Cortex of kidney (tissue), 1 donor: ENCODE measurements at places on chromosomes 3 and 15.

DNA sequence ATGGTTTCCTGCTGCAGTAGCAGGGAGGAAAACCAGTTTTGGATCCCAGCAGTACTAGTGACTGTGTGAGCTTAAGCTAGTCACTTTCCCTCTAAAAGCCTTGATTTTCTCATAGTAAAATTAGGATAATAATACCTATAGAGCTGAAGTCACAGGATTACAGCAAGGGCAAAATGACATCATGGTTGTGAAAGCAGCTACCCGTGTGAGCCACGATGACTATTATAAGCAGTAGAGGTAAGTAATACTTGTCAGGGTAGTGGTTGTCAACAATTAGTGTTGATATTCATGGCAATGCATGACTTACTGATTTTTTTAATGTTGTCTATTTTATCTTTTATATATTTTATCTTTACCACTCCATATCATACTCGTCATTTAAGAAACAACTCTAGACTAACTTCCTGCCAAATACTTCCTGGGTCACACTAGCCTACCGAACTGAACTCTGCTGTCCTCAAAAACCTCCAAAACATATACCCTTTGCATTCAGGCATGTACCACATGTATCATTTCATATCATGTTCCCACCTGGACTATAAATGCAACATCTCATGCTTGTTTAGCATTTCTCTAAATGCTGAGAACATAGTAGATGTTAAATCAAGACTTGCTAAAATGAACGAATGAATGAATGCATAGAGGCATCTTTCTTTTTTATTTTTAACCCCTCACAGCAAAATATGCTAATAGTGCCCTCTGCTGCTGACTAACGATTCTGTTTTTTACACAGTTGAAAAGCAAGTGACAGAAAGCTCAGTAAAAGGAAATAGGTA lies 172.6 kb downstream of the P3H2 start:
- DNase-seq = no peak

DNA sequence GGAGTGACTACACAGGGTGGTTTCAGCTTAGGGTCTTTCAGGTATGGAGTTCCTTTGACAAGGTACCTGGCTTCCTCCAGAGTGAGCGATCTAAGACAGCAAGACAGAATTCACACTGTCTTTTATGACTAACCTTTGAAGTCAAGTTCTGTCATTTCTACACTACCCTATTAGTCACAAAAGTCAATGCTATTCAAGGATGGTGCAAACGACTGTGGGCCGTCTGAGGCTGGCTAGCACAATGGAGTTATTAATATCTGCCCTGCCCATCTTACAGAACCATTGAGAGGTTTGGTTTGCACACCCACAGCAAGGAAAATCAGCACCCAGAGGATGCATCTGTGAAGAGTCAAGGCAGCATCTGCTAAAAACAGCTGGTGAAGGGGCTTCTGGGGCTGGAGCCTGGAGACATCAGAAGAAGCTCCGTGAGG lies 62.9 kb upstream of the XCR1 start:
- no peak for DNase-seq

- no peak for DNase-seq
Measured at GRCh38 chr3:105933871-105934270, 65.1 kb upstream of the CBLB start.

- no peak for DNase-seq
Measured at GRCh38 chr3:45020534-45020933, 5.6 kb upstream of the CLEC3B start.

DNA sequence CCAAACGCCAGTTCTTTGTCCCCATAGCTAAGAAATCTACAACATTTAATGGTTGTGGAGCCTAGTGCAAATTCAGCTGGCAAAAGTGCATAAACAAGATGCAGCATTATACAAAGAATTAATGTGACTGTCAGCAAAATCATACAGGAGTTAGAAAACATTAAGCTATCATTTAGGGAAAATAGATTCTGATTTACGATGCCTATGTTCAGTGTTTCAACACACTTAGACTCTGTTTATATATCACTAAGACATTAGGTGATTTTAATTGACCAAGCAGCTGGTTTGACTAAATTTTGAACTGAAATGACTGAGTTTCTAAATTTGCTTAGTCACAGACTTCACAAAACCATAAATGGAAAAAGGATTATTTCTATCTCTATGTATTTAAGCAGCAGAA lies 1076.8 kb downstream of the TBL1XR1 start:
- no peak for DNase-seq

GRCh38 chr3:126245811-126246727 lies 65.7 kb upstream of the ALDH1L1 start:
- DNase-seq = no peak

DNA sequence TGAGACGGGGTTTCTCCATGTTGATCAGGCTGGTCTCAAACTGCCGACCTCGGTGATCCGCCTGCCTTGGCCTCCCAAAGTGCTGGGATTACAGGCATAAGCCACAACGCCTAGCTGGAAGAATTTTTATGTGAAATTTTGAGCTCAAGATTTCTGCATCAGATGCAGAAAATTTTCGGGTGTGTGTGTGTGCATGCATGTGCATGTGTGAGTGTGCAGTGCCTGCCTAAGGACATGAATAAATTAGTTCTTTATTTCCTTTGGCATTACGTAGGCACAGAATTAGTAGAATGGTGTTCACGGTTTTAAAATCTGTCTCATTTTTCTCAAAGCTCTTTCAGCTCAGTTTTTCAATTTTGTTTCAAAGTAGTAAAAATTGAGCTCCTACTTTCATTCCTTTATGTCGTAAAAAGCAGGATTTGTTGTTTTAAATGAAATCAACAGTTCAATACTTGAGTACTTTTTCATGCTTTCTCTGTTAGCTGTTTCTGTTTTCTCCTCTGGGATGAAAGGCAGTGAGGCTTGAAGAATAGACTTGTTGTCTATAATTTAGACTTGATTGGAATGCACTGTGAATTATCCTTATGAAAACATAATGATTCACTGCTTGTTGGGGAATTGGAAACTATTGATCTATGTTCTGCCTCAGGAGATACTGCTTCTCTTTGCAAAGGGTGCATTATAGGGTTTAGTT lies 23.3 kb upstream of the RAB11A start:
- DNase-seq = no peak

DNA sequence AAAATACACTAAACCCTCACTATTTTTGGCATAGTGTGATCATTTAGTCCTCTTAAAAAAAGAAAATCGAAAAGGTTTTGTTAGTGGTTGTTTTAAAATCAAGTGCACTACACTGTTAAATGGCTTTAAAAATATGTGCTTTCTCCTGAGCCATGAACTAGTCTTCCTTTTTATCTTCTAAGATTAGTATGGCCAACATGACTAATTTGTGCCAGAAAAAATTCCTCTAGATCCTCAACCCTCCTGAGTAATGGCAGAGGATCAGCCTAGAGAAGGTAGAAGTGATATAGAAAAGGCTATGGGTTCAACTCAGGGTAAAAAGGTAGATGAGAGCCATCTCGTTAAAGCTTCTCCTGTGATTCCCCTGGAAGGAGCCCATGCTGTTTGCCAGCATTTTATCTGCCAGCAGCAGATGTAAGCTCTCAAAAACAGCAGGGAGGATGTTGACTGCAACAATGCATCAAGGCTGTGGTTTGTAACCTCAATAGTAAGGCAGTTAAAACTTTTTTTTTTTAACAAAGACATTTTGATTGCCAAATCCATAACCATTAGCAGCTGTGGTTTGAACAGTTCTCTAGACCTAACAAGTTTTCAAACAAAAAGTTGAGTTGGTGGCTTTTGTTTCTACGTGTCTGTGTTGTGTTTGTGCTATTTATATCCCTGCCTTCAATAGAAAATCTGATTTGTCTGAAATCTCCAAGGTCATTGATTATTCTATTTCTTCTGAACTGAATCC lies 30.2 kb upstream of the ZNF609 start:
- DNase-seq = no peak

DNA sequence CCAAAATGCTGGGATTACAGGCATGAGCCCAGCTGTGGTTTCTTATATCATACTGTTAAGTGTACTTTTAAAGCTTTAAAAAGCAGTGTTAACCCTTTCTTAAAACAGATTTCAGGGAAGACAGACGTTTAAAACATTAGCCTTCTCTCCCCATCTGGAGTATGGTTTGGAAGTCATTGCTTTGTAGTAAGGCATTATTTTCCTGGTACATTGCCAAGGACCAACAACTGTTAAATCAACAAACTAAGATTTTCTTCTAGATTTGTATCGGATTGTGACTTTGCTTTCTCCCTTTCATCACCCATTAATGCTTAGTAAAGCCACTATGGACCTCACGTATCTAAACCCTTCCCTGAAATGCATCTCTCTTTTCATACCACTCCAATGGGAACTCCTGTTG lies 50.5 kb downstream of the UBE2E1 start:
- DNase-seq = no peak

DNA sequence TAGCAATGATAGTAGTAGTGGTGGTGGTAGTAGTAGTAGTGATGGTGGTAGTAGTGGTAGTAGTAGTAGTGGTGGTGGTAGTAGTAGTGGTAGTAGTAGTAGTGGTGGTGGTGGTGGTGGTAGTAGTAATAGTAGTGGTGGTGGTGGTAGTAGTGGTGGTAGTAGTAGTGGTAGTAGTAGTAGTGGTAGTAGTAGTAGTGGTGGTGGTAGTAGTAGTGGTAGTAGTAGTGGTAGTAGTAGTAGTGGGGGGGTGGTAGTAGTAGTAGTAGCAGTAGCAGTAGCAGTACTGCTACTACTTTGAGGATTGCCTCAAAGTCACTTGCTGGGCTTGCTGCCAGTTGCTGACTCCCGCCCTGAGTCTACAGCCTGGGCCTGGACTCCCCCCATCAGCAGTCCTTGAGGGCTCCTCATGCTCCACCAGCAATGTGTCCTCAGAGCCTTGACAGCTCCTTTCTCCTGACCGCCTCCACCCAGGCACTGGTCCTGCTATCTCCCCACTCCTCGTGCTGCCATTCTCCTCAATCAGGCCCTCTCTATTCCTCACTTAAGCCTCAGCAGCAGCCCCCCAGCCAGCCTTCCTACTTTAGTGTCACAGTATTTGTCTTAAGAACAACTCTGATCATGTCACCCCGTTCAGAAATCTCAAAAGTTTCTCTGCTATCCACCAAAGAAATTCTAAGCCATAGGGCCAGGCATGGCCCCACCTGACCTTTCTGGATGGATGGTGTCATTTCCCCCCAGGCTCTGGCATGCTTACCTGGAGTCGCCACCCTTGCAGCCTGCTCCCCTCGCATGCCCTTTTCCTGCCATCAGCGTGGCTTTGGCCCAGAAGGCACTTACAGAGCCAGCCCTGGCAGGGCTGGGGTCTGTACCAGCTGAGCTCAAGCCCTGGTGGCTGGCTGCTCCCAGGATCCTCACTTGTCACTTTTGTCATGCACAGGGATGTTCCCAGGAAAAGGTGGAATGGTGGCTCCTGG lies 45.6 kb downstream of the DLEC1 start:
- DNase-seq = no peak

GRCh38 chr15:87901926-87902690 lies 354.4 kb downstream of the NTRK3 start:
- DNase-seq = no peak

DNA sequence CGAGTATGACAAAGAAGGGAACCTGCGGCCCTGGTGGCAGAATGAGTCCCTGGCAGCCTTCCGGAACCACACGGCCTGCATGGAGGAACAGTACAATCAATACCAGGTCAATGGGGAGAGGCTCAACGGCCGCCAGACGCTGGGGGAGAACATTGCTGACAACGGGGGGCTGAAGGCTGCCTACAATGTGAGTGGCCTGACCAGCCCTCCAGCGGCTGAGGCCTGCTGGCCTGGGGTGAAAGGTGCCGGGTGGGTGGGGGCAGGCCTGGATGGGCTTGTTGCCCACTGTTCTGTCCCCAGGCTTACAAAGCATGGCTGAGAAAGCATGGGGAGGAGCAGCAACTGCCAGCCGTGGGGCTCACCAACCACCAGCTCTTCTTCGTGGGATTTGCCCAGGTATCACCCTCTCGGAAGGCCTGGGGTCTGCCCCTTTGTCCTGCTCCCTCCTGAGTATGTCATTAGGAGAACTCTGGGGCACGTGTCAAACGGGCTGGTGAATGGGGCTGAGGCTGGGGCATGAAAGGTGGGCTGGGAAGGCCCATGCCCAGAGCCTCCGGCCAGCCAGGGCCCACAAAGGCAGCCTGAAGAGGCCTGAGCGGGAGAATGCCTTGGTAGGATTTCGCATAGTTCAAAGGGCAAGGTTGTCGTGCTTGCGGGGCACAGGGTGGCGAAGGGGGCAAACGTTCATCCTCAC lies 7.8 kb upstream of the PSMD2 start:
- DNase-seq = no peak

DNA sequence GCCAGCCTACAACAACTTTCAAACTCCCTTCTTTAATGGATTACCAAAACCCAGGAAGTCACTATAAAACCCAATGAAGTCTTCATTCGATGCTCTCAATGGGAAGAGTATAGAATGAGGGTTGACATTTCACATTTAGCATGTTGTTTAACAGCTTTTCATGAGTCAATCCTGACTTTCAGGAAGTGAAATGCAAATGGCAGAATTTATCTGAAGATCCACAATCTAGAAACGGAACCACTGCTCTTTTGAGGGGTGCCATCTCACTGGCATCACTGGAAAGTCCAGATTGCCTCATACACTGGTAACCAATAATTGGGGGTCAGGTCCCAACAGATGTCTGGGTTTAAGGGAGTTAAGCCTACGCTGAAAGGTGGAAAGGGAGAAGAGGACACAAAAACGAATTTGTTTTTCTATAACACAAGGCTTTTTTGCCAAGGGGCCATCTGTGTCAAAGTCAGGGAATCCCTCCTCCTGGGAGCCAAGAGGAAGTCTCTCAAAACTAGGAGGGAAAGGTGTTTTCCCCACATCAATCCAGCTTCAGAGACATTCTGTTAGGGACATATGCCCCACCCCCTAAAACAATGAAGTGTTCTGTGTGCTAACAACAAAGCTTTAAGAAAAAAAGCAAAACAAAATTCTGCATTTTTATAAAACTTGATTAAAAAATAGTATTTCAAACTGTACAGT lies 12.0 kb upstream of the ATP1B3 start:
- no peak for DNase-seq

- no peak for DNase-seq
Measured at GRCh38 chr15:73127302-73127936, 75.2 kb downstream of the NEO1 start.

- DNase-seq = no peak
Measured at GRCh38 chr3:59192473-59192872, 142.6 kb upstream of the CFAP20DC start.

DNA sequence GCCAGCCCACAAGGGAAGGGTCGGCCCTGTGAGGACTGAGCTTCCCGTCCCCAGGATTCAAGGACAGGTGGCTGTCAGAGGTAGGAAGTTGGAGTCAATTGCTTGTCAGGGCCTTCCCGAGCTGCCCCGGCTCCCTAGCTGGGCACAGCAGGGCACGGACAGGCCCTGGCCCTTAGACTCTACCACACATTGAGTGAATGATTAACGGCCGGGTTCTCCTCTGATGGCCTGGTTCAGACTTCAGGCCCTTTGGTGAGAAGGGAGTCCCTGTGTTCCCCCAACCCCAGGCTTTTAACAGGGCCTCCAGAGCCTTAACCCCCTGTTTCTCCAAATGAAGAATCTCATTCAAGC lies 16.4 kb upstream of the FGD5 start:
- no peak for DNase-seq

DNA sequence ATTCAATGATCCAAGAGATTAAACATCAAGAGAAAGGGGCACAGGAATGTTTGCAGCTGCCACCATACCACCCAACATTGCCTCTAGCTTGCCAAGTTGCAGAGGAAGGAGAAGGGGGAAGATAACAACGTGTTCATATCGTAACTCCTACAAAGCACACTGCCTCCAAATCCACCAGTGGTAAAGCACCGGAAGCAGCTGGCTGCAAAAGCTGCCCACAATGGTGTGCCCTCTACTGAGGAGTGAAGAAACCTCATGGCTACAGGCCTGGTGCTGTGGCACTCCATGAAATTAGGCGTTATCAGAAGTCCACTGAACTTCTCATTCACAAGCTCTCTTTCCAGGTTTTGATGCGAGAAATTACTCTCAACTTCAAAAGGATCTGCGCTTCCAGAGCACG lies 263.9 kb upstream of the STT3B start:
- no peak for DNase-seq
